ENCODE measurements at places on chromosomes 7 and 10. TPM values are rescaled to one million over a fixed set of nuclear protein-coding genes. Genes with fewer than 3 reads are reported as not detected.

- peaks cover 3% of the 10 kb centered on the region for H3K4me1 ChIP-seq
- no peak within 1 kb of the TSS for H3K4me3 ChIP-seq
- no peaks in the 10 kb centered on the region for H3K27me3 ChIP-seq
- no peaks in the 10 kb centered on the region for H3K36me3 ChIP-seq
- peak; percentile 38 for DNase-seq
- H3K27ac ChIP-seq = no peak within 1 kb of the TSS
Measured at GRCh38 chr7:140640727-140641523, at the start of gene DENND2A. DENND2A (minus strand) TSS chr7:140640813; CDS start chr7:140602397, 38,416 bp downstream.

EGFR gene
- 94.4 TPM for total RNA-seq

- no peaks in the 10 kb centered on the region for H3K27me3 ChIP-seq
- no peaks in the 10 kb centered on the region for H3K36me3 ChIP-seq
- H3K4me3 ChIP-seq = no peak overlapping the region
- peaks cover 6% of the 10 kb centered on the region for H3K4me1 ChIP-seq
- H3K27ac ChIP-seq = no peak overlapping the region
Measured at GRCh38 chr7:101833799-101834198, 16.4 kb downstream of the CUX1 start.

PRR15 gene
- total RNA-seq = 2.1 TPM

SLC39A12 gene
- not detected for total RNA-seq

DNA sequence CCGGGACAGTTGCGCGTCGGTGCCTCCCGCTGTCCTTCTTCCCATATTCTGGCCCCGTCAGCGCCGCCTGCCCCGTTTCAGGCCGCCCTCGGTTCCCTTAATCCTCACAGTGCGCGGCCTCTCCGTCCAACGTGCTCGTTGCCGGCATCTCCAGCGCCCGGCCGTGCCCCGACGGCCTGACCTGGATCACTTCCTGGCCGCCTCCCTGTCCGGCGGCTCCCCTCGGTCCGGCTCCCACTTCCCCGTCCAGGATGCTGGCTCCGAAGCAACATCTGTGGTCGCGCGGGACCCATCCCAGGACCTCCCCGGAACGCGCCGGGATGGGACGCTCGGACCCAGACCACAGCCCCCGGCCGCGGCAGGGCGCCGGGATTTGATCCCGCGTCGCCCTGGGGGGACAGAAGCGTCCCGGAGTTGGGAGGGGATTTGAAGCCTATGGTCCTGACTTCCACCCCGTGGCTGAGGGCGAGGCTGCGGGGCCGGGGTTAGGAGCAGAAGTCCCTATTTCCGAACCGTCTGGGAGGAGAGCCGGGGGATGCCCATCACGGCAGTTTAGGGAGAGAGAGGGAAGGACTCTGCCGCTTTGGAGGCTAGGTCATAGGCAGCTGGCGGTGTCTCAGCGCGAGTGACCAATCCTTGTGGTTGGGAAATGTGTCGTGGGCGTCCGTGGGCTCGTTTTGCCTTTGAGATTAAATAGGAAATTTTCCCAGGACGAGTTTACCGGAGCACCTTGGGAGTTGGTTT is 53.8 kb downstream of the KCTD7 start:
- peak overlapping the region; percentile 21 for H3K4me3 ChIP-seq
- H3K27me3 ChIP-seq = no peaks in the 10 kb centered on the region
- peak overlapping the region; percentile 99 for H3K27ac ChIP-seq
- no peaks in the 10 kb centered on the region for H3K36me3 ChIP-seq

TMEM213 gene
- total RNA-seq = not detected

OR2A42 gene
- total RNA-seq = 1.5 TPM

DNA sequence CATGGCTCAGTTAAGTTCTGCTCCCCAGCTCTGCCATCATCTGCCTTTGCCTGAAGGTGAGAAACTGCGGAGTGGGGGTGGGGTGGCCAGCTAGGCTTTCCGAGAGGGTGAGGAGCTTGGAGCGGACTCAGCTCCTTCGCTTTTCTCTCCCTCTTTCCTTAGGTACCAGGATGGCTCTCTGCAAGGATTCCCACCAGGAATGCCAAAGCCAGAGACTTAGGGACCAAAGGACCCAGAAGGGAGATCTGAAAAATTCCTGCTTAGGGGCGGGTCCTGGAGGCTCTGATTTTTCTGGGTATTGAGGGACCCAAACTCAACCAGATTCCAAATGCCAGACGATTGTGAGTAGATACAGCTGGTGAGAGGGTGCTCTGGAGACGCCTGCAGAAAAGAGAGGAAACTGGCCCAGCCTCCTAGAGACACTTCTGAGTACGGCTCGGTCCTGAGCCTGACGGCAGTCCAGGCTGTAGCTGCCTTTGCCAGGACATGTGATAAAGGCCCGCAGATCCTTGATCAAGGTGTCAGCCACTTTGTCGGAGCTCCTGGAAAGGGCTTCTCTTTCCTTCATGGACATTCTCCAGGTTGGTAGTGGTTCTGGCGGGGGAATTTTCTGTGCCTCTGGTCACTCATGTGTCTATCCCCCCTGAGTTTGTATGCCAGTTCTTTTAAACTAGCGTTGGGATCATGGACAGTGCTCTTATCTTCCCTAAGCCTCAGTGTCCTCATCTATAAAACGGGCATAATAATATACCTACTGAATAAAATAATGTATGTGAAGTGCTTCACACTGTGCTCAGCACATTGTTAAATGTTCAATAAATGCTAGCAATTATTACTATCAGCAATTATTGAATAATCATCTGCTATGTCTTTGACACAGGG is 42.5 kb upstream of the BTRC start:
- H3K36me3 ChIP-seq = no peaks in the 10 kb centered on the region
- no peaks in the 10 kb centered on the region for H3K27me3 ChIP-seq
- DNase-seq = peak; percentile 58

- no peaks in the 10 kb centered on the region for H3K27me3 ChIP-seq
- H3K27ac ChIP-seq = no peak overlapping the region
- H3K36me3 ChIP-seq = no peaks in the 10 kb centered on the region
- no peaks in the 10 kb centered on the region for H3K4me1 ChIP-seq
Measured at GRCh38 chr10:128921389-128922022, 545.5 kb upstream of the MGMT start.

GRCh38 chr7:53600296-53600695 is 564.9 kb downstream of the POM121L12 start:
- DNase-seq = no peak
- H3K4me1 ChIP-seq = no peaks in the 10 kb centered on the region
- H3K36me3 ChIP-seq = no peaks in the 10 kb centered on the region
- no peaks in the 10 kb centered on the region for H3K27me3 ChIP-seq
- H3K4me3 ChIP-seq = no peak overlapping the region

SLC26A5 gene
- total RNA-seq = 4.0 TPM

PPP1R17 gene
- total RNA-seq = not detected

GRCh38 chr7:112001091-112001826 is 204.9 kb downstream of the DOCK4 start:
- no peaks in the 10 kb centered on the region for H3K27me3 ChIP-seq
- no peak overlapping the region for H3K4me3 ChIP-seq
- H3K36me3 ChIP-seq = no peaks in the 10 kb centered on the region
- DNase-seq = no peak
- H3K27ac ChIP-seq = no peak overlapping the region

- H3K27ac ChIP-seq = no peak overlapping the region
- H3K27me3 ChIP-seq = no peaks in the 10 kb centered on the region
- no peak overlapping the region for H3K4me3 ChIP-seq
- H3K4me1 ChIP-seq = no peaks in the 10 kb centered on the region
- peak; percentile 22 for DNase-seq
Measured at GRCh38 chr7:480531-481218, 39.0 kb downstream of the PDGFA start.

GRCh38 chr7:29614229-29614628 is 50.6 kb downstream of the PRR15 start:
- no peak for DNase-seq
- no peak overlapping the region for H3K4me3 ChIP-seq
- H3K27me3 ChIP-seq = no peaks in the 10 kb centered on the region
- H3K36me3 ChIP-seq = no peaks in the 10 kb centered on the region
- H3K4me1 ChIP-seq = no peaks in the 10 kb centered on the region

DNA sequence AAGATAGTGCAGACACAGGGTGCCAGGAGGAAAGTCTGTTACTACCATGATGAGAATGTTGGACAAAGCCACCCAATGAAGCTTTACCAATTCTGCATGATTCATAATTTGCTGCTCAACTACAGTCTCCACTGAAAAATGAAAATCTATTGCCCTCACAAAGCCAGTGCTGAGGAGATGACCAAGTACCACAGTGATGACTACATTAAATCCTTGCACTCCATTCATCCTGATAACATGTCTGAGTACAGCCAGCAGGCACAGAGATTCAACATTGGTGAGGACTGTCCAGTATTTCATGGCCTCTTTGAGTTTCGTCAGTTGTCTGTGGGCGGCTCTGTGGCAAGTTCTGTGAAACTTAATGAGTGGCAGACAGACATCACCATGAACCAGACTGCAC is 144.0 kb downstream of the PLCE1 start:
- no peak overlapping the region for H3K27ac ChIP-seq
- no peak overlapping the region for H3K4me3 ChIP-seq
- DNase-seq = no peak
- no peaks in the 10 kb centered on the region for H3K36me3 ChIP-seq

SLC18A2 gene
- total RNA-seq = not detected

DNA sequence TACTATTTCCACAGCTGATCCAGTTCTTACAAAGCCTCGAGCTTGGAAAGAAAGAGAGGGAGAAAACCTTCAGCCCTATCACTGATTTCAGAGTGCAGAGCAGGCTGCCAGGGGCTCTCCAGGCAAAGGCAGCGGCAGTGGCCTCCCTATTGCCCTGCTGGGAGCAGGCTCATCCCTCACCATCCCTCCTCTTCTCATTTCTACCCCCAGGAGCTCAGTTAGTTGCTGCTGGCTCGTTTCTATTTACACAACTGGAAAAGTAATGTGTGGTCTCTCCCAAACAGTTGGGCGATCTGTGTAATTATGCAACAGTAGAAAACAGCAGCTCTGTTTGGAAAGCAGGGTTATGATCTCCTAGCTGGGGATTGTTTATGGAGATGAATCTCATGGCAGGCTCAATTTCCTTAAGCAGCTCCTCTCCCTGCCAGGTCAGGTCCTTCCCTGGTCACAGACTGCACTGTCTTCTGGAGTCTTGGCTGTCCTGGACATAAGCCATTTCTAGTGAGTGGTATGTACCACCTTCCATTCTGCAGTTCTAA is 28.7 kb upstream of the TNS3 start:
- H3K27ac ChIP-seq = peak overlapping the region; percentile 48
- no peaks in the 10 kb centered on the region for H3K27me3 ChIP-seq
- no peaks in the 10 kb centered on the region for H3K36me3 ChIP-seq
- peaks cover 29% of the 10 kb centered on the region for H3K4me1 ChIP-seq

DNA sequence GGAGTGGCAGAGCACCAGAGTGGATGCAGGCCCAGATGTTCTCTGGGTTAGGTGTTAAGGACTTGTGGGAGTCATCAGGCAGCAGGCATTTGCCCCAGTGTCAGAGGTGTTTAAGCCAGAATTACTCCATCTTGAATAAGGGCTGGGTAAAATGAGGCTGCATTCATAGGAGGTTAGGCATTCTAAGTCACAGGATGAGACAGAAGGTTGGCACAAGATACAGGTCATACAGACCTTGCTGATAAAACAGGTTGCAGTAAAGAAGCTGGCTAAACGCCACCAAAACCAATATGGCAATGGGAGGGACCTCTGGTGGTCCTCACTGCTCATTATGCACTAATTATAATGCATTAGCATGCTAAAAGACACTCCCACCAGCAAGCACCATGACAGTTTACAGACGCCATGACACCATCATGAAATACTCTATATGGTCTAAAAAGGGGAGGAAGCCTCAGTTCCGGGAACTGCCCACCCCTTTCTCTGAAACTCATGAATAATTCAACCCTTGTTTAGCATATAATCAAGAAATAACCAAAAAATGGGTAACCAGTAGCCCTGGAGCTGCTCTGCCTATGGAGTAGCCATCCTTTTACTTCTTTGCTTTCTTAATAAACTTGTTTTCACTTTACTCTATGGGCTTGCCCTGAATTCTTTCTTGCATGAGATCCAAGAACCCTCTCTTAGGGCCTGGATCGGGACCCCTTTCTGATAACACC is 882 bp upstream of the LRRC61 start:
- H3K4me1 ChIP-seq = peaks cover 31% of the 10 kb centered on the region
- peak overlapping the region; percentile 90 for H3K27ac ChIP-seq

DNA sequence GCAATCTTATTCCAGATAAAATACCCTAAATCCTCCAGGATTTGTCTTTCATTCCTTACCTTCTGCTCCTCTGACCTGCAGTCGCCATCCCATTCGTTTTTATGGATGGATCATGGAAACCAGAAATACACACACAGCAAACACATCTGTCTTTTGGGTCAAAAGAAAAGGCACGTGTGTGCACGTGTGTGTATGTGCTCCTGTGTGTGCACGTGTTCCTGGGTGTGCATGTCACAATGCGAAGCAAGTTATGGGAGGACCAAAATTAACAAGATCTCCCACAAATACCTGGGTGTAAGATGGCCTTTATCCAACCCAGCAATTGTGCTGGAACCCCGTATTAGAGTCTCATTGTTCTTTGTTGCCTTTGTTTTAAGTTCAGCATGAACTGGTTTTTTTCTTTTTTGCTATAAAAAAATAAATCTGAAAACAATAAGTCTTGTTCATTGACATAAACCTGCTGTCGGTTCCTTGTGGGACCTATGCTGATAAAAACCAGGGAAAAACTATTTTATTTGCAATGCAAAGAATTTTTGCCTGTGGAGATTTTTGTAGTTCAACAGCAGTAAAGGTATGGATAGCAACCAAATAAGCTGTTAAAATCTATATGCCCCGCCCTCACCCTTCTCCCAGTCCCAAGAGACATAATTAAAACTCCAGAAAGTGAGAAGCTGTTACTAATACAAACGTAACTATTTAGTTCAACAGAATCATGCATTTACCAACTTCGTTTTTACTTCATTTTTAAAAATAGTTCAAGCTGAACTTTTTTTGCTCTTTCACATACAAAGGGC is 229.6 kb downstream of the CREB5 start:
- no peak overlapping the region for H3K4me3 ChIP-seq
- H3K4me1 ChIP-seq = no peaks in the 10 kb centered on the region
- no peaks in the 10 kb centered on the region for H3K27me3 ChIP-seq
- no peak overlapping the region for H3K27ac ChIP-seq
- no peaks in the 10 kb centered on the region for H3K36me3 ChIP-seq
- DNase-seq = no peak

GRCh38 chr7:133207687-133208086 is 45.2 kb upstream of the EXOC4 start:
- H3K4me1 ChIP-seq = no peaks in the 10 kb centered on the region
- no peaks in the 10 kb centered on the region for H3K36me3 ChIP-seq
- no peaks in the 10 kb centered on the region for H3K27me3 ChIP-seq

- H3K4me1 ChIP-seq = peaks cover 58% of the 10 kb centered on the region
- peak overlapping the region; percentile 61 for H3K27ac ChIP-seq
- H3K4me3 ChIP-seq = peak overlapping the region; percentile 19
- no peaks in the 10 kb centered on the region for H3K36me3 ChIP-seq
- DNase-seq = peak; percentile 66
- H3K27me3 ChIP-seq = no peaks in the 10 kb centered on the region
Measured at GRCh38 chr7:1054861-1055450, 10.6 kb downstream of the GPR146 start.

- no peaks in the 10 kb centered on the region for H3K36me3 ChIP-seq
- H3K4me1 ChIP-seq = peaks cover 68% of the 10 kb centered on the region
- H3K4me3 ChIP-seq = no peak overlapping the region
- H3K27me3 ChIP-seq = no peaks in the 10 kb centered on the region
- peak overlapping the region; percentile 65 for H3K27ac ChIP-seq
Measured at GRCh38 chr10:119318411-119319160, 111.2 kb downstream of the GRK5 start.

- no peaks in the 10 kb centered on the region for H3K27me3 ChIP-seq
- no peak overlapping the region for H3K27ac ChIP-seq
- H3K36me3 ChIP-seq = no peaks in the 10 kb centered on the region
- DNase-seq = no peak
- H3K4me1 ChIP-seq = no peaks in the 10 kb centered on the region
Measured at GRCh38 chr7:81002421-81002820, 83.6 kb upstream of the SEMA3C start.

Measured in thyroid gland (tissue), 4 donors.